ENCODE measurements at places on chromosomes 7 and 10.

DNA sequence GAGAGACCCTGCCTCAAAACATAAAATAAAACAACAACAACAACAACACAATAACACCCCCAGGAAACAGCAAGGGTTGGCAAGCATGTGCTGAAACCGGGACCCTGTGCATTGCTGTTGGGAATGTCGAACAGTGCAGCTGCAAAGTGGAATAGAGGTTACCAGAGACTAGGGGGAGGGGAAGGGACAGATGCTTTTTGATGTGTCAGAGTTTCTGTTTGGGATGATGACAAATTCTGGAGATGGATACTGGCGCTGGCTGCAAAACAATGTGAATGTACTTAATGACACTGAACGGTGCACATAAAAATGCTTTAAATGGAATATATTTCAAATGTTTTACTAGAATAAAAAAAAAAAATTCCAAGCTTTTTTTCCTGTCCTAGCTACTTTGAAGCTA is 241.8 kb downstream of the TEX36 start:
- no peak for DNase-seq

DNA sequence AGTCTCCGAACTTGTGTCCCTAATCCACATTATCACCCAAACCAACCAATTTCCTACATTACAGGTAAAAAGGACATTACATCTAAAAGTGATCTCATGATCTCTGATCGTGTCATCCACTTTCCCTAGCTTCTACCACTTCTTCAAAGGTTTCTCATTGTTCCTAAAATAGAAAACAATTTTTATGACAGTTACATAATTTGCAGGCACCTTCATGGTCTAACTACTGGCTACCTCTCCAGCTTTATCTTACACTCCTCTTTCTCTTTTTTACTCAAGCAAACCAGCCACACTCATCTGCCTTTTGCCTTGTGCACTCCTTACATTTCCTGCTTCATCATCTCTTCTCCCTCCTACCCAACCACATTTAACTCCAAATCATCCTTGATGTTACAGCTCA is 886.7 kb upstream of the SORCS1 start:
- DNase-seq, result no peak

- no peak for DNase-seq
Observed at GRCh38 chr10:44673245-44673983, 237.7 kb upstream of the TMEM72 start.

GRCh38 chr10:121405096-121405495 is 193.1 kb downstream of the FGFR2 start:
- no peak for DNase-seq

- no peak for DNase-seq
Observed at GRCh38 chr10:93299606-93300287, 182.4 kb downstream of the MYOF start.

GRCh38 chr7:150374472-150374871 is 4.7 kb upstream of the ZNF775 start:
- DNase-seq, result no peak

- no peak for DNase-seq
Observed at GRCh38 chr7:106514881-106515280, 146.1 kb downstream of the CCDC71L start.

DNA sequence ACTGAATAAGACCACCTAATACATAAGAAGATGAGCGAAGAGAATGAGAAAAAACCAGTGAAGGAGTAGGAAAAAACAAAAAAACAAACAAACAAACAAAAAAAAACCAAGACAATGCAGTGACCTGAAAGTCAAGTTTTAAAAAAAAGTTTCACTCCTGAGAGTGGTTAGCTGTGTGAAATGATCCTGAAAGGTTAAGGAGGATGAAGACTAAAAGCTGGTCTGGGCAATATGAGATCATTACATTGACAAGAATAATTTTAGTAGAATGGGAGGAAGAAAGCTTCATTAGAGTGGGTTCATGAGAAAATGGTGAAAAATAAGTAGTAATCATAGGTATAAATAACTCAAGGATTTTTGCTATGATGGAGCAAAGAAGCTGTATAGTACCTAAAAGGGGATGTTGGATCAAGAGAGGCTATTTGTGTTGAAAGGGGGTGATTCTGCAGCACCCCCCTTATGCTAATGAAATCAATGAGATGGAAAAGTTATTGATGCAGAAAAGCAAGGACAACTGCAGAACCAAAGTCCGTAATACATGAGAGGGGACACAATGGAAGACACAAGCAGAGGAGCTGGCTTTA is 80.2 kb downstream of the KMT2C start:
- no peak for DNase-seq

- DNase-seq, result no peak
Observed at GRCh38 chr10:86512137-86512536, 9.5 kb downstream of the WAPL start.

DNA sequence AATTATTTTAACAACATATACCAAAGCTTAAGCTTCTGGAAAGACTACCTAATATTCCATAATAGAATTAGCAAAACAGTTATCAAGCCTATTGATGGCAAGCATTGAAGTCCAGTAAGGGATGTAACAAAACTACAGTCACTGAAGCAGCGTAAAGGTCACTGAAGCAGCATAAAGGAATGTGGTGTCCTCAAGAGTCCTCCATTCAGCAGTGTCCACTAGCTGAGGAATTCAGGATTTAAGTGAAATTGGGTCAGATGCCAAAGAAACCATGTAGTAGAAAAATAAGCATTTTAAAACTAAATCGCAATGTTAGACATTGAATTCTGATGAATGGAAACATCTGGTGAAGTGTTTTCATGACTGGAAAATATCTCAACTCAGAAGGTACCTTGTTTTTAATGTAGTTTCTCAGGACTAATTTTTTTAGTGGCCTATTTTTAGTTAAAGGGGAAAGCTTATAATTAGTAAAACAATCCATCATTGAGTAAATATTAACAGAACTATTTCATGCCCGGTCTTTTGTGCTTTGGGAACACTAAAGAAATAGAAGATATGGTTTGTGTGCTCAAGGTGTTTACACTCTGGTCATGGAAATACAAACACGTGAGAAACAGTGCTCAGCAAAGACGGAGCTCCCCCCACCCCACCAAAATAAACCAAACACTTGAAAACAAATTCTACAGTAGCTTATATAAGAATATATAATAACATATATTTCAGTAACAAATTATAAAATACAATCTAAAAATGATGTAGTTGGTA is 121.4 kb downstream of the CDK14 start:
- DNase-seq, result no peak

- no peak for DNase-seq
Observed at GRCh38 chr7:157355784-157356511, 19.1 kb downstream of the DNAJB6 start.

- DNase-seq, result no peak
Observed at GRCh38 chr10:100303724-100304319, 17.3 kb upstream of the BLOC1S2 start.

GRCh38 chr7:142535123-142535779 is 214.0 kb upstream of the PRSS1 start:
- peak; percentile 71 for DNase-seq

- no peak for DNase-seq
Observed at GRCh38 chr7:13829914-13830900, 159.3 kb downstream of the ETV1 start.

DNA sequence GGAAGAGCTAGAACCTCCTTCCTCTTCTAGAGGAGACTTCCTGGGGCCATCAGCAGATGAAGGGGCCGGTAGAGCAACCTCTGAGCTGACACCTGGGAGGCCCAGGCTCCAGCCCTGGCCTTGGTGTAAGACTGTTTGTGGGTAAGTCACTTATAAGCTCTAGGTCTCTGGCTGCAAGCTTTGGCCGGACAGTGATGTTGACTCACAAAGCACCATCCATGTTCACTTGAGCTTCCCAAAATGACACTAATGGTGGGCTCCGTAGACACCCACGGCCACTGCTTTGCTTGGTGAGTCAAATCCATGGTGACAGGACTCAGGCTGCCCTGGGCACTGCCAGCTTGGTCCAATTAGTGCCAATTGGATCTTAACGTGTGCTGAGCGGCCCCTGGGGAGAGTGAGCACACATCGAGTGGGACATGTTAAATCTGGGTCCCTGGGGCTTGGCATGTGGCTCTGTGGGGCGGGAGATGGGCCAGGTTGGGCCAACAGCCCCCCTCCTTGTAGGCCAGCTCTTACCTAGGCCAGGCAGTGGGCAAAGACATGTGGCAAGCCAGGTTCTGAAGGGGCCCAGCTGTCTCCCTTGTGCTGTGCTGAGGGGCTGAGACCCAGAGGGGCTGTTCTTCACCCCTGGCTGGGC is 16.7 kb downstream of the NEURL1 start:
- no peak for DNase-seq

- no peak for DNase-seq
Observed at GRCh38 chr10:3747984-3748383, 37.0 kb downstream of the KLF6 start.

DNA sequence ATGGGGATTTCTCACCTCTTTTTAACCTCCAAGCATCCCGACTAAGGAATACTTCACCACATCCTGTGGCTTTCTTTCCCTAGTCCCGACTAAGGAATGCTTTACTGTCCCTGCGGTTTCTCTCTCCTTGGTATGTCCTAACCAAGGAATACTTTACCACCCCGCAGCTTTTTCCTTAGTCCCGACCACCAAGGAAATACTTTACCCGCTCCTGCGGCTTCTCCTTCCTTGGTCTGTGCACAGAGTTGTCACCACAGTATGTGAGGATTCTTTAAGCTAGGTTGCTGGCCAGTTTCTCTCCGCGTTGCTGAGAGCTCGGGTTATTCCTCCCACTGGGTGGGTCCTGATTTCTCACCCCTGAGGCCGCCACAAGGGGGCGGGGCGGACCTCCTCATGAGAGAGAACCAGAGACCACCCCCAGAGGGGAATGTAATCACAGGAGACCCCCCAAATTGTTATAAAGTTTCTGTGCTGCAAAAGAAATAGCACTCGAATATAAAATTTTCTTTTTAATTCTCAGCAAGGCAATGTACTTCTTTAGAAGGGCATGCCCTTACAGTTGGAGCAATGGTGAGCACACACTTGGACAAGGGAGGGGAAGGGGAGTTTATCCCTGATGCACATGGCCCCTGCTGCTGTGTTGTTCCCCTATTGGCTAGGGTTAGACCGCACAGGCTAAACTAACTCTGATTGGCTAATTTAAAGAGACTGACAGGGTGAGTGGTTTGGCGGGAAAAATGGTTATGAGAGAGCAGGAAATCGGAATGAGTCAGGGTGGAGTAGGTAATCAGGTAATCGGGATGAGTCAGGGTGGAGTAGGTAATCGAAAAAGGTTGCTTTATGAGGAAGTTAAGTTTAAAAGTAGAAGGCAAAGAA is 12.8 kb downstream of the SUGCT start:
- no peak for DNase-seq

DNA sequence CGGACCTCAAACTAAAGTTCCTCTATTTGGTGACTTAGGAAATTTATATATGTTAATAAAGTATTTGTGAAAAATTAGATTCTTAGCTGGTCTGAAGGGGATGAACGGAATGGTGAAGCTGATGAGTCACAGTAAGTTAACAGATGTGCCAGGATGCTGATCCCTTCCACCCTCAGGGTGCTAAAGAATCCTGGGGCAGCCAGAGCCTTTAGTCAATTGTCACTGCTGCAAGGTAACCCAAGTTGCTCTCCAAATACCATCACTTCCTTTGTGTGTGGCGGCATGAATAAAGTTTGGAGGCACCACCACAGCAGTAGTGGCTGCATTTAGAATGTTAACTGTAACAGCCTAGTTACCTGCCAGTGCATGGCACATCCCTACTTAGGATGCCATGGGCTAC is 222.6 kb upstream of the PPP1R3A start:
- DNase-seq, result no peak

Measured in CD4-positive, alpha-beta T cell treated with Interleukin-4 for 1 hour (primary cell).